ENCODE measurements at places on chromosomes 5 and 9. TPM values are rescaled to one million over a fixed set of nuclear protein-coding genes. Genes with fewer than 3 reads are reported as not detected.

The ENHO gene
- total RNA-seq, result 21.3 TPM

GRCh38 chr5:74209571-74209970 lies 431.0 kb downstream of the ENC1 start:
- H3K27ac ChIP-seq, result no peak overlapping the region
- H3K36me3 ChIP-seq, result no peaks in the 10 kb centered on the region
- no peak for DNase-seq

GRCh38 chr5:149271716-149272563 lies at the start of gene AFAP1L1:
Gene AFAP1L1 (plus strand): TSS chr5:149271859. CDS start chr5:149271969, 110 bp downstream.
- H3K27ac ChIP-seq, result no peak within 1 kb of the TSS
- no peaks in the 10 kb centered on the region for H3K36me3 ChIP-seq
- H3K4me3 ChIP-seq, result peak within 1 kb of the TSS; percentile 69
- peaks cover 5% of the 10 kb centered on the region for H3K4me1 ChIP-seq
- H3K27me3 ChIP-seq, result peaks cover 72% of the 10 kb centered on the region

The HSPB3 gene
- not detected for total RNA-seq

GRCh38 chr5:97629276-97629675 lies 446.2 kb upstream of the RIOK2 start:
- H3K4me3 ChIP-seq, result no peak overlapping the region
- H3K4me1 ChIP-seq, result peaks cover 16% of the 10 kb centered on the region
- no peak overlapping the region for H3K27ac ChIP-seq
- H3K27me3 ChIP-seq, result no peaks in the 10 kb centered on the region

The EDIL3 gene
- total RNA-seq, result 7.8 TPM

GRCh38 chr9:5650356-5651105 lies 21.6 kb downstream of the RIC1 start:
- no peak overlapping the region for H3K27ac ChIP-seq
- H3K4me3 ChIP-seq, result no peak overlapping the region
- no peaks in the 10 kb centered on the region for H3K36me3 ChIP-seq

- H3K27ac ChIP-seq, result no peak overlapping the region
- H3K4me1 ChIP-seq, result no peaks in the 10 kb centered on the region
- H3K4me3 ChIP-seq, result no peak overlapping the region
- H3K36me3 ChIP-seq, result no peaks in the 10 kb centered on the region
- no peak for DNase-seq
- H3K27me3 ChIP-seq, result no peaks in the 10 kb centered on the region
Observed at GRCh38 chr9:38318759-38319495, 73.6 kb upstream of the ALDH1B1 start.

- no peaks in the 10 kb centered on the region for H3K36me3 ChIP-seq
- no peaks in the 10 kb centered on the region for H3K27me3 ChIP-seq
Observed at GRCh38 chr5:136374003-136374402, 8.7 kb upstream of the TRPC7 start.

DNA sequence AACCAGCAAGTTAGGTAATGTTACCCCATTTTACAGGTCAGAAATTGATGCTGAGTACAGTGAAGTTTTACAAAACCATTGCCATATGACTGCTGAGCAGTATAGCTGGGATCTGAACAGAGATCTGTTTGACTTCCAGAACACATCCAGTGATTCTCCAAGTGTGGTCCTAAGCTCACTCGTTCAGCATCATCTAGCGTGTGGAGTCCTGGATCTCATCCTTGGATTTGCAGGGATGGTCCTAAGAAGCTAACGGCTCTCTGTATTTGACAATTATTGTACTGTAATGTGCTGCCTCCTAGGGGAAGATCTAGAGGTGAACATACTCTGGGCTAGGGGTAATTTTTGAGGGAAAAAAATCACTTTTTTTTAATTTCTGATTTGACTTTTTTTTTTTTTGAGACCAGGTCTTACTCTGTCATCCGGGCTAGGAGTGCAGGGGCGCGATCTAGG lies 1.4 kb downstream of the SLC26A2 start:
- peaks cover 7% of the 10 kb centered on the region for H3K4me1 ChIP-seq
- H3K36me3 ChIP-seq, result no peaks in the 10 kb centered on the region
- H3K27ac ChIP-seq, result no peak overlapping the region
- DNase-seq, result peak; percentile 27
- peaks cover 9% of the 10 kb centered on the region for H3K27me3 ChIP-seq

The SV2C gene
- total RNA-seq, result 0.06 TPM

The GRXCR2 gene
- not detected for total RNA-seq

- peak; percentile 18 for DNase-seq
- no peak overlapping the region for H3K27ac ChIP-seq
- peak overlapping the region; percentile 6 for H3K4me3 ChIP-seq
- no peaks in the 10 kb centered on the region for H3K27me3 ChIP-seq
Observed at GRCh38 chr5:80755626-80756025, 100.8 kb upstream of the DHFR start.

DNA sequence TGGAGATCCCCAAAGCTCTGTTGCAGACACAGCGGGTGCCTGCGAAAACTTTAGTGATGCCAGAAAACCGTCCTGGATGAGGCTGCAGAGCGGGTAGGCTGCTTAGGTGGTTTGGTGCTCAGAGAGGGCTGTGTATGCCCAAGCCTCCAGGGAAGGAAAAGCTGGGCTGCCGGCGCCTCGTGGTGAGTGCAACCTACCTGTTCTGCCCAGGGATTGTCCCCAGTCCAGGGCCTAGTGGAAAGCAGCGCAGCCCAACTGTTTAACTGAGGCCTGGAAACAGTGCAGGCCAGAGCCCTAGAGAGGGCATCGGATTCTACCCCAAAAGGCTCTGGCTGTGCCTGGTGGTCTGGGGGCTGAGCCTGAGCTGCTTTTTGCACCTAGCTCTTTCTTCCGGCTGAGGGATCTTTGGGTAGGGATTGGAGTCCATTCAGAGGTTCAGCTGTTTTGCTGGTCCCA lies 2.8 kb downstream of the LMX1B start:
- peaks cover 99% of the 10 kb centered on the region for H3K27me3 ChIP-seq
- DNase-seq, result no peak
- no peak overlapping the region for H3K4me3 ChIP-seq
- H3K4me1 ChIP-seq, result peaks cover 50% of the 10 kb centered on the region
- H3K36me3 ChIP-seq, result no peaks in the 10 kb centered on the region

The TAS2R1 gene
- not detected for total RNA-seq

DNA sequence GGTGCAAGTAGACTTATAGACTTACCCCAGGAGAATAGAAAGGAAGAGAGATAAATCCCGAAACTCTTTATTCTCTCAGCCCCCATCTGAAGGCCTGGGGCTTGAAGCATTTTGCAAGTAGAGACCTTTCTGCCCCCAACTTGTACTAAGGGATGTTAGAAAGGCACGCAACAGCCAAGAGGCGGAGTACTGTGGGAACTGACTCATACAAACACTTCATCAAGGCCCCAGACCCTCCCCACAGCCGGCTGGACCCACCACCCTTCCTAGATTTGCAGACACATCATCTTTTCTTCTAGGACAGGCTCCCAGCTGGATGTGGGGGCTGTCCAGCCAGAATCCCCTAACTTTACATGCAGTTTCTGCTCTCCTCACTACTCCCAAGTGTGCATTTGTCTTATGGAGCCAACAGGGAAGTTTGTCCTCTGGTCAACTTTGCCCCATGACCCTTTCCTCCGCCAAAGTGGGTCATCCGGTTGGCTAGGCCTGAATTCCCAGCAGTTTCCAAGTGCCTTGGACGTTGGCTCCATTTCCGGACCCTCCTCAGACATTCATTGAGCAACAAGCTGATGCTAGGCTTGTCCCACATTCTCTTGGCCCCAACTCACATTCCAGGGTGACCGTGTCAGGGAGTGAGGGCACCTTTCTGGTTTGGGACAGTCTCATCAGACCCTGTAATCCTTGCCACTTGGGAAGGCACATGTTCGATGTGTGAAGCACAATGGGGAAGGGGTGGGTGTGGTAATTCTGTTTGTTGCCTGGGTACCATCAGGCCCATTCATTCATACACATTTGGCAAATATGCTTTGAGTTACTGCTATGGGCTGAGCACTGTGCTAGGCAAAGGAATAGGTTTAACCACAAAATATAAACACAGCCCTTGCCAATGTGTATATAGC lies 64.6 kb downstream of the ABLIM3 start:
- no peaks in the 10 kb centered on the region for H3K36me3 ChIP-seq
- no peaks in the 10 kb centered on the region for H3K27me3 ChIP-seq
- peaks cover 1% of the 10 kb centered on the region for H3K4me1 ChIP-seq
- no peak overlapping the region for H3K27ac ChIP-seq
- DNase-seq, result no peak

DNA sequence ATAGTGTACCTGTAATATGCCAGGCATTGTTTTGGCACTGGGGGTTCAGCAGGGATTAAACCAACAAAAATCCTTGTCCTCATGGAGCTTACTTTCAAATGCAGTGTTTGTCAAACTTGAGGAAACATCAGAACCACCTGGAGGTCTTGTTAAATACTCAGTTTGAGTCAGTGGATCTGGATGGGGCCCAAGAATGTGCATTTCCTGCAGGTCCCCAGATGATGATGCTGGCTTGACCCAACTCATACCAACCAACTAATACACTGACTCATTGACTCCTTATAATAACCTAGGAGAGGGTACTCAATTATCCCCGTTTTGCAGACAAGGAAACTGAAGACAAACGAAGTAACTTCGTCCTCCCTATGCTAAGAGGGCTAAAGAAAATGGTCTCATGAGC lies 11.3 kb downstream of the WWC1 start:
- no peaks in the 10 kb centered on the region for H3K27me3 ChIP-seq
- peaks cover 21% of the 10 kb centered on the region for H3K4me1 ChIP-seq
- no peak for DNase-seq
- no peaks in the 10 kb centered on the region for H3K36me3 ChIP-seq
- H3K27ac ChIP-seq, result no peak overlapping the region

The ACOT12 gene
- not detected for total RNA-seq

The NUTM2G gene
- not detected for total RNA-seq

The OTULINL gene
- total RNA-seq, result 4.9 TPM

The UNC5A gene
- total RNA-seq, result 1.2 TPM

GRCh38 chr9:92611621-92612285 lies 58.2 kb downstream of the IPPK start:
- no peak for DNase-seq
- no peaks in the 10 kb centered on the region for H3K36me3 ChIP-seq
- peaks cover 17% of the 10 kb centered on the region for H3K4me1 ChIP-seq
- no peak overlapping the region for H3K4me3 ChIP-seq

Data from neural progenitor cell (in vitro differentiated cells).